Fibroblast of the aortic adventitia (primary cell): ENCODE measurements at places on chromosomes 11 and 22. TPM values are rescaled to one million over a fixed set of nuclear protein-coding genes. Genes with fewer than 3 reads are reported as not detected.

Gene PDE3B
- 0.82 and 2.8 TPM in 2 replicates for total RNA-seq

Gene TNNI2
- total RNA-seq: not detected in 2 replicates

Gene CASP12
- total RNA-seq: 0.18 TPM in 1 of 2 replicates, not detected in the other

Gene CD3D
- total RNA-seq: not detected in 2 replicates

Gene RPL3
- total RNA-seq: 1,848 and 3,122 TPM in 2 replicates

Gene SHANK3
- total RNA-seq: 0.90 and 0.98 TPM in 2 replicates

Gene C11orf16
- total RNA-seq: not detected in 2 replicates

Gene PRR33
- not detected in 2 replicates for total RNA-seq

Gene CRYBA4
- not detected in 2 replicates for total RNA-seq

Gene PIH1D2
- 5.1 and 5.5 TPM in 2 replicates for total RNA-seq

Gene UPK3A
- total RNA-seq: not detected in 2 replicates

Gene ACTN3
- not detected in 2 replicates for total RNA-seq

Gene LRP4
- 4.7 and 9.7 TPM in 2 replicates for total RNA-seq

Gene PARVG
- total RNA-seq: not detected in 2 replicates

Gene TMPRSS5
- total RNA-seq: 0.09 TPM in 1 of 2 replicates, not detected in the other

Gene RASD2
- 0.09 TPM in 1 of 2 replicates, not detected in the other for total RNA-seq

Gene VPS51
- total RNA-seq: 211 and 336 TPM in 2 replicates

Gene PCNX3
- 21.8 and 31.5 TPM in 2 replicates for total RNA-seq

Gene LARGE2
- total RNA-seq: not detected in 2 replicates

Gene LUZP2
- total RNA-seq: 0.74 and 20.6 TPM in 2 replicates

Gene KRTAP5-9
- total RNA-seq: not detected in 2 replicates

Gene OR8D1
- total RNA-seq: not detected in 2 replicates

Gene PRAME
- 0.54 TPM in 1 of 2 replicates, not detected in the other for total RNA-seq

Gene HBD
- total RNA-seq: 4.8 TPM in 1 of 2 replicates, not detected in the other

Gene SSTR3
- total RNA-seq: 0.41 TPM in 1 of 2 replicates, not detected in the other

Gene GPR152
- total RNA-seq: not detected in 2 replicates

Gene FIBIN
- 15.5 and 22.6 TPM in 2 replicates for total RNA-seq

Gene MFRP
- total RNA-seq: 0.08 TPM in 1 of 2 replicates, not detected in the other

Gene MS4A6A
- total RNA-seq: not detected in 2 replicates

Gene TSSK2
- not detected in 2 replicates for total RNA-seq

Gene DEUP1
- not detected in 2 replicates for total RNA-seq

Gene BANF1
- total RNA-seq: 44.1 and 57.7 TPM in 2 replicates

Gene APOA1
- 0.72 and 70.3 TPM in 2 replicates for total RNA-seq

Gene VSIG10L2
- not detected in 2 replicates for total RNA-seq

Gene CHRNA10
- total RNA-seq: 0.57 and 1.1 TPM in 2 replicates

Gene CARNS1
- 0.09 and 0.16 TPM in 2 replicates for total RNA-seq

Gene PNPLA5
- not detected in 2 replicates for total RNA-seq

Gene BAIAP2L2
- 3.2 and 6.0 TPM in 2 replicates for total RNA-seq

Gene CD248
- total RNA-seq: 99.1 and 193 TPM in 2 replicates

Gene GPHA2
- not detected in 2 replicates for total RNA-seq

Gene WNT7B
- total RNA-seq: 0.18 TPM in 1 of 2 replicates, not detected in the other

Gene OR6A2
- total RNA-seq: 0.27 and 0.33 TPM in 2 replicates

Gene IGF2
- total RNA-seq: 3.3 and 4.2 TPM in 2 replicates

Gene SLC22A25
- total RNA-seq: not detected in 2 replicates

Gene SREBF2
- total RNA-seq: 52.8 and 112 TPM in 2 replicates

Gene UBQLN3
- 0.09 TPM in 1 of 2 replicates, not detected in the other for total RNA-seq

Gene HOATZ
- total RNA-seq: not detected in 2 replicates

Gene SNX32
- total RNA-seq: 1.6 and 3.3 TPM in 2 replicates

Gene FAM227A
- total RNA-seq: 0.74 and 2.0 TPM in 2 replicates

Gene APOBEC3F
- 1.3 and 4.3 TPM in 2 replicates for total RNA-seq

Gene GPR83
- not detected in 2 replicates for total RNA-seq

Gene MS4A4E
- not detected in 2 replicates for total RNA-seq

Gene RASSF10
- not detected in 2 replicates for total RNA-seq

Gene IFITM1
- 20.9 and 24.2 TPM in 2 replicates for total RNA-seq

Gene IFITM10
- 2.2 and 5.9 TPM in 2 replicates for total RNA-seq

Gene MACROD1
- 7.6 and 14.5 TPM in 2 replicates for total RNA-seq

Gene KRTAP5-7
- total RNA-seq: 0.09 and 0.33 TPM in 2 replicates
